ENCODE measurements at places on chromosomes 3 and 15. TPM values are rescaled to one million over a fixed set of nuclear protein-coding genes. Genes with fewer than 3 reads are reported as not detected.

DNA sequence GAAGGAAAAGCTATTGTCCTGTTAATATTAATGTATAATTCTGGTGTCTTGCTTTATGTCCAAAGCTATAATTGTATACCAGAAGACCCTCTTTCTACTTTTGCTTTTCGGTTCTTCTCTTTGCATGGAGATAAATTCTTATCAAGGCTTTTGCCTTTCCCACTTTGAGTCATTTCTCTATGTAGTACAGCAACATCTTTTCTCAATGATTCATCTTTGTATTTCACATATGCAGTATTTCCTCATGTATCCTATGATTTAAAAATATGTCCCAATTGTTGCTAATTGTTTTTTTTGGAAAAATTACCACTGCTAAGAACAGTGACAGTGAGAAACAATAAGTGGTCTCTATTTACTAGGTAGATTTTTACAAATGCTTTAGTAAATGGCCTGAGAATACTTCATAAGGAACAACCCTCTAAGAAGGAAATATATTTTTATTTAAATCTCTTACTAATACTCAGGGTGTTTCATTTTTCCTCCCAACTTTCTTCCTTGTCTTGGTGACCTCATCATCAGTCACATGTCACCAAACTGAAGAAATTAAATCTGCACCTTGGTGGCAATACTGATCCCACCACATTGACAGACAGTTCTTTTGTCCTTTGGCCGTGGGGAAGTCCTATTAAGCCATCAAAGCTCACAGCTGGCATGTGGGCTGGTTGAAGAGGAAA is 290.6 kb downstream of the SATB1 start:
- no peaks in the 10 kb centered on the region for H3K27me3 ChIP-seq

GRCh38 chr15:91866971-91867372 is 13.5 kb downstream of the SLCO3A1 start:
- H3K4me3 ChIP-seq = peak overlapping the region; percentile 9
- peak overlapping the region; percentile 92 for H3K27ac ChIP-seq
- H3K4me1 ChIP-seq = peaks cover 95% of the 10 kb centered on the region
- DNase-seq = peak; percentile 72
- H3K27me3 ChIP-seq = no peaks in the 10 kb centered on the region

- H3K27ac ChIP-seq = no peak overlapping the region
- no peaks in the 10 kb centered on the region for H3K36me3 ChIP-seq
- no peak overlapping the region for H3K4me3 ChIP-seq
- no peak for DNase-seq
Measured at GRCh38 chr3:80050826-80051601, 283.2 kb upstream of the ROBO1 start.

The ALPK3 gene
- 181 TPM for total RNA-seq

The LSG1 gene
- total RNA-seq = 23.4 TPM

The ADAMTS7 gene
- 24.2 TPM for total RNA-seq

DNA sequence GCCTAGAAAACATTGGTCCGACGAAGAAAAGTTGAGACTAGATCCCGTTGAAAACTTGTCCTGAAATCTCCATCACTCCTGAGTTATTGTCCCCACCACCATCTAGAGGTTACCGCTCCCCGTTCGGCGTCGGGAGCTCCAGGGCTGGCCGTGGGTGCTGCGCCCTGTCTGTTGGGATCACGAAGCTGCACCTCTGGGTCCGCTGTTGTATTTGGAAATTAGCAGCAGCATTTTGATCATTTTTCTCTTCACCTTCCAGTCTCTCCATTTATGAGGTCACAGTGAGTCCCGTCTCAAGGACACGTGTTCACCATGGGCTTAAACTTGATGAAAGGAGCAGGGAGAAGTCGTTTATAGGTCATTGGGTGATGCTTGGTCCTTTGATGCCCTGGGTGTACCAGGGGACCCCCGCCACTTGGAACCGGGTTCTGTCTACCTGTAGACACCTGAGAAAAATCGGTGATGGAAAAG is 565 bp downstream of the MANF start:
- H3K36me3 ChIP-seq = peaks cover 28% of the 10 kb centered on the region
- no peak for DNase-seq
- H3K27me3 ChIP-seq = no peaks in the 10 kb centered on the region
- H3K27ac ChIP-seq = peak overlapping the region; percentile 94

The RBPMS2 gene
- 276 TPM for total RNA-seq

- no peak overlapping the region for H3K4me3 ChIP-seq
- H3K27me3 ChIP-seq = no peaks in the 10 kb centered on the region
- no peaks in the 10 kb centered on the region for H3K4me1 ChIP-seq
- no peak overlapping the region for H3K27ac ChIP-seq
- no peak for DNase-seq
Measured at GRCh38 chr3:36444909-36445308, 64.6 kb downstream of the STAC start.

DNA sequence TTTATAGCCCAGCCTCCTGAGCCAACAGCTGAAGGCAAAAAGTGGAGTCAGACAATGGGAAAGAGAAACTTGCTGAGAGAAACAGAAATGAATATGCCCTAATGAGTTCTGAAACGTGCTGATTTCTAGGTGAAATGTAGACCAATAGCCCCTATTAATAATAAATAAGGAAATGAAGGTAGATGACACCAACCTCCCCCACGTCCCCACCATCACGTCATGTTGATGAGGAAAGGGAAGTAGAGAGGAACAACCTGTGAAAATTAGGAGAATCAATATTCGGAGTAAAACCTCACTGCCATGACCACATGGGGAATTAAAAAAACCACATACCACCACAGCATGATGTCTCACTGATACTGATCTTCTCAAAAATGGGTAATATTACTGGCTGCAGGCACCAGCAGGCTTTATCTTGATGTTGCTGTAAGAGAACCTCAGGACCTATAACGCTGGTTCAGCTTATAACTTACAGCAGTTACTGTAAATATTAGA is 64.0 kb downstream of the KAT2B start:
- peaks cover 4% of the 10 kb centered on the region for H3K4me1 ChIP-seq
- H3K27ac ChIP-seq = no peak overlapping the region
- H3K27me3 ChIP-seq = no peaks in the 10 kb centered on the region
- no peak overlapping the region for H3K4me3 ChIP-seq
- H3K36me3 ChIP-seq = peaks cover under 1% of the 10 kb centered on the region

DNA sequence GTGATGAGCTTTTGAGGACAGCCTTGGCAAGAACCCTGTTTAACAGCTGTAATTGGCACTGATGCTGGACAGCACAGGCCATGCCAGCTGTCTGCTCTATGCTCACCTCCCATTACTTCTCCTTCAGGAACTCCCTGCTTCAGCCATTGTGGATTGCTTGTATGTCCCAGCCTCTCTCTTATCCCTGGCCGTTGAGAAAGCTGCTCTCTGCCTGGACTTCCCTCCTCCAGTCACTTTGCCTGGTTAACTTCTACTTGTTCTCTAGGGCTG is 444.5 kb downstream of the EPHB1 start:
- no peaks in the 10 kb centered on the region for H3K36me3 ChIP-seq
- no peak for DNase-seq
- no peak overlapping the region for H3K27ac ChIP-seq

The CACNA2D3 gene
- 21.2 TPM for total RNA-seq

GRCh38 chr3:188126276-188126675 is 27.7 kb upstream of the LPP start:
- no peak for DNase-seq
- peak overlapping the region; percentile 78 for H3K27ac ChIP-seq
- no peaks in the 10 kb centered on the region for H3K36me3 ChIP-seq

The TM6SF1 gene
- total RNA-seq = 4.7 TPM

DNA sequence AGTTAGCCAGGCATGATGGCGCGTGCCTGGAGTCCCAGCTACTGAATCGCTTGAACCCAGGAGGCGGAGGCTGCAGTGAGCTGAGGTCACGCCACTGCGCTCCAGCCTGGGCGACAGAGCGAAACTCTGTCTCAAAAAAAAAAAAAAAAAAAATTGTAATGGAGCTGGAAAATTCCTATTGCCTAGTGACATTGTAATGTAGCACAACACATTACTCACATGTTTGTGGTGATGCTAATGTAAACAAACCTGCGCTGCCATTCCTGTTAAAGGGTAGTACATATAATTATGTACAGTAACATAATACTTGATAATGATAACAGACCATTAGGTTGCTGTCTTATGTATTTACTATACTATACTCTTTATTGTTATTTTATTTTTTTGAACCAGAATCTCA is 39.1 kb downstream of the KNL1 start:
- no peaks in the 10 kb centered on the region for H3K36me3 ChIP-seq
- no peaks in the 10 kb centered on the region for H3K27me3 ChIP-seq
- DNase-seq = no peak

GRCh38 chr15:80162059-80162554 is 9.3 kb downstream of the FAH start:
- no peaks in the 10 kb centered on the region for H3K27me3 ChIP-seq
- no peak overlapping the region for H3K27ac ChIP-seq
- DNase-seq = no peak
- no peak overlapping the region for H3K4me3 ChIP-seq
- H3K36me3 ChIP-seq = peaks cover 17% of the 10 kb centered on the region

DNA sequence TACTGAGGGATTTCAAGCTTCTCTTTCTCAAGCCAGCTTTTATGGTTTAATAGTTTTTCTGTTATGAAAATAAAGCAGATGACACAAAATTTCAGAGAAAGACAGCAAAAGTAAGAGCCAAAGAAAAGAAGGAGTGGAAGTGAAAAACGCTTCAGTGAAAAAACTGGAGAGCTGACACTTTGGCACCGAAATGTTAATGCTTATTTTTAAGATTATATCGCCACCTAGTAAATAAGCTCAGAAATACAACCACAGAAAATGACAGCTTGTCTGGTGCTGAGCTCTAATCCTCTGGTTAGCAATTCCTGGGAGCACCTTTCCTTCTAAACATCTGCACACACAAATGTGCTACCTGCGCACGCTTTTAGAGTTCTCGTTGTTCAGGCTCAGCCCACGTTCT is 101.6 kb downstream of the ZPLD1 start:
- no peaks in the 10 kb centered on the region for H3K36me3 ChIP-seq
- H3K27ac ChIP-seq = no peak overlapping the region
- H3K27me3 ChIP-seq = peaks cover 31% of the 10 kb centered on the region
- no peak for DNase-seq
- H3K4me1 ChIP-seq = no peaks in the 10 kb centered on the region

GRCh38 chr3:126082362-126083137 is 1.4 kb downstream of the SLC41A3 start:
- no peaks in the 10 kb centered on the region for H3K36me3 ChIP-seq
- no peaks in the 10 kb centered on the region for H3K27me3 ChIP-seq
- H3K4me3 ChIP-seq = peak overlapping the region; percentile 88

The SMAD6 gene
- 20.3 TPM for total RNA-seq

DNA sequence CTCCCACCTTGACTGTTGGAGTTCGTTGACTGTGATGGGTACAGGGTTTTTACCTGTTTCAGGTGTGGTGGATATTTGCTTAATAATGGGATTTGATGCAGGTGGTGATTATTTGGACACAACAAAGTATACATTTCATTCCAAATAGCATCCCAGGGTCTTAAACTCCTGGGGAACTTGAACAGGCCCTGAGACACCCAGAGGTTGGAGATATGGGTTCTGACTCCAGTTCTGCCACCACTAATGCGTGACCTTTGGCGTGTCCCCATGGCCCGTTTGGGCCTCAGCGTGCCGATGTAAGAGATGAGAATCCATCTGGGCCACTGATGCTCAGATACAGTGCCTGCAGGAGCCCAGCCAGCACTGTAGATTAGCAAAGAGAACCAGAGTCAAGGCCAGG is 264.5 kb downstream of the EPHB1 start:
- no peak overlapping the region for H3K27ac ChIP-seq
- no peak for DNase-seq

The GCNT3 gene
- total RNA-seq = 0.14 TPM

DNA sequence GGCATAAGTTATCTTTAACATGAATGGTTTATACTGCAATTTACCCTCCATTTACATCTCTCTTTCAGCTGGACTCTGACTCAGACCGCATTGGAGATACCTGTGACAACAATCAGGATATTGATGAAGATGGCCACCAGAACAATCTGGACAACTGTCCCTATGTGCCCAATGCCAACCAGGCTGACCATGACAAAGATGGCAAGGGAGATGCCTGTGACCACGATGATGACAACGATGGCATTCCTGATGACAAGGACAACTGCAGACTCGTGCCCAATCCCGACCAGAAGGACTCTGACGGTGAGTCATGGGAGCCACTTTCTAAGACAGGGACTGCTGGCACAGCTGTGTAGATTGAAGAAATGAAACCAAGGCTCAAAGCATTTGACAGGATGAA is 11.6 kb downstream of the THBS1 start:
- DNase-seq = no peak
- H3K4me1 ChIP-seq = peaks cover 8% of the 10 kb centered on the region
- peaks cover 95% of the 10 kb centered on the region for H3K36me3 ChIP-seq
- H3K27me3 ChIP-seq = no peaks in the 10 kb centered on the region

The SLC12A1 gene
- total RNA-seq = not detected

DNA sequence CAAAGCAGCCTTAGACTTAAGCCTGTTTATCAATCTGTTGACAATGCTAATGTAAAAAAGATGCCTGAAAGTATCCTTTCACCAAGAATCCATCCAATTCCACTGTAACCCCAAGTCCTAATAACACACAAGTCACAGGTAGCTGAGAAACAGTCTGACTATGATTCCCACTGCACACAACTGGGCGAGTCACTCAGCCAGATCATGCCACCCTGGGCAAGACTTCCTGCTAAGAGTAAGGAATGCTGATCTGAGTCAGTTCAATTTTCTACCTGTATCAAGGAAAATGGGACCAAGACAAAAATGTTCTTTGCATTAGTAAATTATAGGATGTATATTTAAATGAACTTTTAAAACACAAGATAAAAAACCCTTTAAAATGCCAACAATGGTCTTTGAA is 33.3 kb downstream of the NPTN start:
- no peaks in the 10 kb centered on the region for H3K36me3 ChIP-seq
- peaks cover 100% of the 10 kb centered on the region for H3K4me1 ChIP-seq
- no peak overlapping the region for H3K27ac ChIP-seq
- no peaks in the 10 kb centered on the region for H3K27me3 ChIP-seq

DNA sequence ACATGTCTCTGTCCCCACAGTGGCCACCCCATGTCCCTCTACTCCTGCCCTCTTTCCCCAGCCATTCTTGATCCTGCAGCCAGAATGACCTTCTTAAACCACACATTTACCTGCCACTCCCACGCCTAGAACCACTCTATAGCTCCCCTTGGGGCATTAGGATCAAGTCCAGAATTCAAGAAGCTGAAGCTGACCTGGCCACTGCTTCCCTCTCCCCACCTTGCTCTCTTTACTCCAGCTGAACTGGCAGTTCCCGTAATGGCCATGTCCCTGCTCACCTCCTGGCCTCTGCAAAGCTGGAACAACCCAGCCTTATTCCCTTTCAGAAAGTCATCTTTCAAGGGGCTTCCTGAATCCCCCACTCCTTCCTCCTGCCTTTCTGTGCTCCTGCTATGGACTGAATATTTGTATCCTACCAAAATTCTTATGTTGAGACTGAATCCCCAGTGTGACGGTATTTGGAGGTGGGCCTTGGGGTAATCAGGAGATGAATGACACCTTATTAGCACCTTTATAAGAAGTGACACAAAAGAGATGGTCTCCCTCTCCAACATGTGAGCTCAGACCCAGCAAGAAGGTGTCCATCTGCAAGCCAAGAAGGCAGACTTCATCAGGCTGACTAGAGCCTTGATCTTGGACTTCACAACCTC is 3.8 kb downstream of the CSRNP1 start:
- H3K27ac ChIP-seq = peak overlapping the region; percentile 100
- peaks cover 91% of the 10 kb centered on the region for H3K4me1 ChIP-seq
- peaks cover 20% of the 10 kb centered on the region for H3K36me3 ChIP-seq
- peak overlapping the region; percentile 96 for H3K4me3 ChIP-seq
- H3K27me3 ChIP-seq = no peaks in the 10 kb centered on the region

GRCh38 chr15:71114887-71115566 is at the start of gene THSD4:
Gene THSD4 (plus strand): TSS chr15:71115471.
- peak within 1 kb of the TSS; percentile 96 for H3K27ac ChIP-seq
- peak within 1 kb of the TSS; percentile 78 for H3K4me3 ChIP-seq
- H3K36me3 ChIP-seq = no peaks in the 10 kb centered on the region
- peaks cover 6% of the 10 kb centered on the region for H3K27me3 ChIP-seq
- DNase-seq = peak; percentile 75

The GPR87 gene
- total RNA-seq = not detected

All from left ventricle myocardium inferior (tissue), 1 donor.